ENCODE measurements at places on chromosomes 11 and 22.

DNA sequence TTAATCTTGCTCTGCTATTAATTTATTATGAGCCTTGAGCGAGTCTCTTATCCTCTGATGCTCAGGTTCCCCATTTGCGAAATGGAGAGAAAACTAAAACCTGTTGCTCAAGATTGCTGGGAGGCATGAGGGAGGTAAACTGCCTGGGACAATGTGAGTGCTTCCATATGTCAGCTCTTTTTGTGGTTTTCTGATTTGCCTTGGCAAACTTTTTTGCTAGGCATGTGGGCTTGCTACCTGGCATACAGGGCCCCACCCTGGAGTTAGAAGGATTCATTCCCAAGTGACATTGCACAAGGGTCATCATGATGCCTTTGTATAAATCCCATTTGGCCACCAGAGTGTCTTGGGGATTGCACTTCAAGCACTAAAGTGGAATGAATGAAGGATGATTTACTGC is 22.4 kb downstream of the TSPAN18 start:
- DNase-seq, result no peak

DNA sequence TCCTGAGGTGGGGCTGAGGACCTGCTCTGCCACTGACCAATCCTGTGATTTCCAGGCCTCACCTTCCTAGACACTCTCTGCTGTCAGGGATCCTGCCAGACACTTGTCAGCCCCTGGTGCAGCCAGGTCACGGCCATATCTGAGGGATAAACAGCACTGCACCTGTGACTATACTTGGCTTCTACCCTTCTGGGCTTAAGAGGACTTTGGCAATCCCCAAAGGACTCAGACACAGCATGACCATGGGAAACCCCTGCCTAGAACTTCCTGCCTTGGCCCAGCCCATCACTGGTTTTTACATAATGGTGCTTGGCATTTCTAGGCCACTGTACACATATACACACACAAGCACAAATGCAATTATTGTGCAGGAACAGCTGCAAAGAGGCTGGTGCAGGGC is 11.6 kb upstream of the OLFML1 start:
- no peak for DNase-seq

- no peak for DNase-seq
These were observed 145.5 kb downstream of the RBFOX2 start for GRCh38 chr22:35883031-35883620.

- DNase-seq, result no peak
These were observed 54.4 kb upstream of the DRD2 start for GRCh38 chr11:113529606-113530005.

DNA sequence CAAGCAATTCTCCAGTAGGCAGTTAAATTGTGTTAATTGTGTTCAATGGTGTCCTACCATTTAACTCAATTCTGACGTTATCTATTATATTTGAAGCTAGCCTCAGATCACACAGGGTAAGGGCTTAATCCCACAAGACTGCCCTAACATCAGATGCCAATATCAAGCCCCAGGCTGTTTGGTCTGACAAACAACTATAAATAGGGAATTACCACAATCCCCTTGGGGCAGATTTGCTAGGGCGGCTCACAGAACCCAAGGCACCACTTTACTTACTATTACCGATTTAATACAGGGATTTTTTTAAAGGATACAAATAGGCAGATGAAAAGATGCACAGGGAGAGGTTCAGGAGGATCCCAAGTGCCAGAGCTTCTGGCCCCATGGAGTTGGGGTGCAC is 678.4 kb downstream of the OPCML start:
- DNase-seq, result no peak

DNA sequence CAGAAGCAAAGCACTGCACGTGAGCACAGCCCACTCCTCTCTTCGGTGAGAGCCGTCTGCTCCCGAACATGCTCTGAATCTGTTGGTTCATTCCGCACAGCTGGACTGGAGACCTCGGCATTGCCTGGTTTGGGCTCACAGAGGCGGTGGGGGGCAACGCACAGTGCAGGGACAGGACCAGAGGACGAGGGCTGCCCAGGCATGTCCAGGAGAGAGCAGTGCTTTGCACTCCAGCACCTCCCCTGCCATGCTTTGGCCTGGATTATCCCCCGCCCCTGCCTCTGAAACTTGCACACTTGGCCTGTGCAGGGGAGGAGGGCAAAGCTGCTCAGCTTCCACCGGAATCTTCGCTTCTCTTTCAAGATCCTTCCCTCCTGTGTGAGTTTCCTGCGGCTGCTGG is 536.5 kb downstream of the BRD1 start:
- no peak for DNase-seq

DNA sequence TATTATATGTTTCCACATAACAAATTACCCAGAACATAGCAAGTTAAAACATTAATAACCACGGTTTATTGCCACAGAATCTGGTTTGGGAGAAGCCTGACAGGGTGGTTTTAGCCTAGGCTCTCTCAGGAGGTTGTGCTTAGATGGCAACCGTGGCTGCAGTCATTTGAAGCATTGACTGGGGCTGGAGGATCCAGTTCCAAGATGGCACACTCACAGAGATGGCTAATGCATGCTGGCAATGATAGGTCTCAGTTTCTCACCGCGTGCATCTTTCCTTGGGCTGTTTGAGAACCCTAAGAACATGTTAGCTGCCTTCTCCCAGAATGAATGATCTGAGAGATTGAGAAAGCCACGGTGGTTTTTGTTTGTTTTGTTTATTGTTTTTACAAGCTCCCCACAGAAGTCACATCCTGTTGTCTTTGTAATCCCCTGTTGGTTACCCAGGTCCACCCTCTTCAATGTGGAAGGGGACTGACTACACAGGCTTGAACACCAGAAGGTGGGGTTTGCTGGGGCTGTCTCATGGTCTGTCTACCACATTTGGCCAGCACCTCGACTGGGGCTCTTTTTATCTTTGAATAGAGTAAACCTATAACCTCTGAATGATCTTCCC is 36.6 kb upstream of the GRAMD1B start:
- no peak for DNase-seq

GRCh38 chr11:75654314-75654713 is 14.5 kb downstream of the MAP6 start:
- DNase-seq, result no peak

- DNase-seq, result no peak
These were observed 75.9 kb downstream of the LDLRAD3 start for GRCh38 chr11:36019722-36020121.

DNA sequence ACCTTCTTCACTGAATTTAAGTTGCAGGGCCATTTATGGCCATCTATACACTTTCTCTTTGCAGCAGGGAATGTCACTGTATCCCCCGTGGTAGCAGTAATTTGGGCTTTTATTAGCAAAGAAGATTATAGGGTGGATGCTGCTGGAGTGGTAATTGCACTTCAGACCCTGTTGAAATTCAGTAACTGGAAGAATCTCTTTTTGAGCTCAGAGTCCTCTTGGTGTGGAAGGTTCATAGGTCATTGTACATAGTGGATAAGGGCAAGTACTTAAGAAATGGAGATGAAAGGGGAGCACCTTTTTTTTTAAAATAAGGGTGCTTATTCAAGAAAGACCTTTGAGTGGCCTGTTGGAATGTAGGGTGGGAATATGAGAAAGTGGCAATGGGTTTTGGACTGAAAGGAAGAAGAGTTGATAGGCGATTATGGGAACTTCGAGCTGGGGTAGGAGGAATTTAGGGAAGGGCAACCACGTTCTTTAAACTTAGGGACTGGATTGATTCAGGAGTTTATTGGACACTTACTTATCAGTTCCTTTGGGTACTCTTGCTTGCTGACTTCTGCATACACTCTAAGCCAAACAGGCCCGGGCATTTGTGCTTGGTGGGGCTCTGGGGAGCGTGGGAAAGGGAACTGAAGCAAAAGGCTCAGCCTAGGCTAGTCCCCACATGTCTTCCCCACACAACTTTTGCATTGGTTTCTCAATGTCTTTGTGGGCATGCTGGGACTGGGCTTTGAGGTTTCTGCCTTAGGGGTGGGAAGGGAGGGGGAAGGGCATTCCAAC is 26.5 kb downstream of the CTNND1 start:
- DNase-seq, result no peak

- DNase-seq, result no peak
These were observed 91.9 kb downstream of the CTTN start for GRCh38 chr11:70490208-70490607.

DNA sequence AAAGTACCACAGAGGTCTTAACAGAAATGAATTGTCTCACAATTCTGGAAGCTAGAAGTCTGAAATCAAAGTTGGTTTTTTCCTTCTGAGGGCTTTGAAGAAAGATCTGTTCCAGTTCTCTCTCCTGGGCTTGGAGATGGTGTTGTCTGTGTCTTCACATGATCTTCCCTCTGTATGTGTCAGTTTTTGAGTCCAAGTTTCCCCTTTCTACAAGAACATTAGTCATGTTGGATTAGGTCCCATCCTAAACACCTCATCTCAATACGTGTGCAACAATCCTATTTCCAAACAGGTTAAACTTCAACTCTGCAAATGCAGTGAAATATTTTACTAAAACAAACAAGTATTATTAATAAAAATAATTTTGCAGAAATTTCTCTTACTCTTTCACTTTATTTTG is 3.1 kb upstream of the PTS start:
- no peak for DNase-seq

DNA sequence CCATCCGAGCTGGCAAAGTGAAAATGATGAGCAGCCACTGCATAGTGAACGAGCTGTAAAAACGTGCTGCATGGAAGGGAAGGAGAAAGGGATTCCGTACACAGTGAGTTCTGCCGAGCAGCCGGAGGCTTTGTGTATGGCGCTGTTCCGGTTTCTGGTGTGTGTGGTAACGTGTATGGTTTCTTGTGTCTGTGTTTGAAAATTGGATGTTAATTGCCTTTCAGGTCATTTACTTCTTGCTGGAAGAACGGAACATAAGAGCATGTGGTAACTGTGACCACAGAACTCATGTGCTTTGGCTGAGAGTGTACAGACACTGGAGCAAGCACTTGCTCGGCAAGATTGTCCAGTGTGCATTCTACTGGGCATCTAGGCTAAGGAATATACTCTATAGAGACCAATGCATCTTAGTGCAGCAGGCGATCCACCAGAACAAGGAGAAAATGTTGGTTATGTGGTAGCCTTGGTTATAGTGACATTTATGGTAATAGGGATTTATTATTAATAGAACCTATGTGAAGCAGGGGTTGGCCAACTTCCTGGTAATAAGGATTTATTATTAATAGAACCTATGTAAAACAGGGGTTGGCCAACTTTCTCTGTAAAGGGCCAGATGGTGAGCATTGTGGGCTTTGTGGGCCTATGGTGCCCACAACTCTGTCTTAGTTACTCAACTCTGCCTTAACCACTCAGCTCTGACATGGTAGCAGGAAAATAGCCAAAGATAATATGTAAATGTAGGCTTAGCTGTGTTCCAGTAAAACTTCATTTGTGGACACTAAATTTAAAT is 49.2 kb downstream of the GRAMD1B start:
- DNase-seq, result no peak

GRCh38 chr11:1882265-1883238 is 9.1 kb downstream of the PRR33 start:
- peak; percentile 58 for DNase-seq
